ENCODE measurements at places on chromosomes 6 and 20.
A peak's percentile ranks its signal among the peaks of the same experiment; 100 is the strongest.

DNA sequence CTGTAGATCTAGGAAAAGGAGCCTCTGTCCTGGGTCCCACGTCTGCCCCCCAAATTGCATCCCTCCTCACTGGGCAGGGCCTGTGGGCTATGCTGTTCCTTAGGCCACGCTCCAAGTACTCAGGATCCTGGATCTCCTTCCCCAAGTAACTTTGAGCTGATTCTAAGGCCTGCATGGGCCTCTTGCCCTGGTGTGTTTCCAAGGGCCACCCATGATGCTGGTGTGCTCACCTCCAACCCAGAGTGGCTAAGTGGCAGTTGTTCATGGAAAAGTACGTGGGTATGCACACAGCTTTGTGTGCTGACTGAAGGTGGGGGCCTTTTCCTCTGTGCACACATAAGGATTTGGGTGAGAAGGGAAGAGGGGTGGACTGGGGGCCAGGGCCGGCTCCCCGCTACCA lies 5.3 kb downstream of the GMPR start:
- no peak for DNase-seq

DNA sequence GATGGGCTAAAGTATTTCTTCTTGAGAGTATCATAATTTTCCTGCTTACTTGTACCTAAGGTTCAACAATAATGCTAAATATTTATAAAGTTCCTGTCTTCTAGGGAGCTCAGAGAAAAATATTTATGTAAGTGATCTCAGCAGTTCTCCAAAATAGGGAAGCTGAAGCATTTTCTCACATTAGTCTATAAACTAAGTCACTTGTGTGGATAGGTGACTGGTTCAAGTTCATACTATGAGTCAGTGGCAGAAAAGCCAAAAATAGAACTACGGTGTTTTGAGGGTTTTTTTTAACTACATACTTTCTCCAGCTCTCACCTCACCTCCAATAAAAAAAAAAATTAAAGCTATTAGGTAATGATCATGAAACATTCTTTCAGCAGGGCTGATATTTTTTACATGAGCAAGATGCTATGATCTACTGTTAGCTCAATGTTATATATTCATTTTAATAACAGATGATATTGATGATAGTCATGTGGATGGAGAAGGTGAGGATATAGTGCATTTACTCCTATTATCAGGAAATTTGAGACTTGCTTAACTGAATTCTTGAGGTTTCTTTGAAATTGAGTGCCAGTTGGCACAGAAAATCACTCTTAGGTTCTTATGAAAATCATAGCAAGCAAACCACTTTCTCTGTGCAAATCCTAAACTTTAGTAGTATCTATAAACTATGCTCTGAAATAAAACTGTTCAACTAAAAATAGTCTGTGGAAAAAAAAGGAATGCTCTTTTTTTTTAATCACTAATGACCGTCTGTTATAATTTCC lies 4.1 kb upstream of the MOXD1 start:
- DNase-seq = no peak

- no peak for DNase-seq
Measured at GRCh38 chr20:22928679-22929078, 106.4 kb upstream of the SSTR4 start.

DNA sequence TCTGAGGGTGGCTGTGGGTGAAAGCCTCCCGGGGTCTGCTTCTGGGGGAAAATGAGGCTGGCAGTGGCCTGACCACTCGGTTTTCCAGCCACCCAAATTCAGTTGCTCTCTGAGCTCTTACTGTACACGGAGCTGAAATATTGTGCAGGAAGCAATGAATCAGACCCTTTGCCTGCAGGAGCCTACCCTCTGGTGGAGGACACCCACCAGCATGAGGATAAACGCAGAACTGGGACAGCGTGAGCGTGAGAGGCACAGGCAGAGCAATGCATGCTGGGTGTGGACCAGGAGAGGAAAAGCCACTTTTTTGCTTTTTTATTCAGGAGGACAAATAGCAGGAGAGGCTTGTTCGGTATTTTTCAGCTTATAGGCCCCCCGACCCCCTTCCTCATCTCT lies 298.0 kb downstream of the QKI start:
- no peak for DNase-seq

GRCh38 chr6:37679539-37680476 lies 17.9 kb downstream of the MDGA1 start:
- DNase-seq = no peak

DNA sequence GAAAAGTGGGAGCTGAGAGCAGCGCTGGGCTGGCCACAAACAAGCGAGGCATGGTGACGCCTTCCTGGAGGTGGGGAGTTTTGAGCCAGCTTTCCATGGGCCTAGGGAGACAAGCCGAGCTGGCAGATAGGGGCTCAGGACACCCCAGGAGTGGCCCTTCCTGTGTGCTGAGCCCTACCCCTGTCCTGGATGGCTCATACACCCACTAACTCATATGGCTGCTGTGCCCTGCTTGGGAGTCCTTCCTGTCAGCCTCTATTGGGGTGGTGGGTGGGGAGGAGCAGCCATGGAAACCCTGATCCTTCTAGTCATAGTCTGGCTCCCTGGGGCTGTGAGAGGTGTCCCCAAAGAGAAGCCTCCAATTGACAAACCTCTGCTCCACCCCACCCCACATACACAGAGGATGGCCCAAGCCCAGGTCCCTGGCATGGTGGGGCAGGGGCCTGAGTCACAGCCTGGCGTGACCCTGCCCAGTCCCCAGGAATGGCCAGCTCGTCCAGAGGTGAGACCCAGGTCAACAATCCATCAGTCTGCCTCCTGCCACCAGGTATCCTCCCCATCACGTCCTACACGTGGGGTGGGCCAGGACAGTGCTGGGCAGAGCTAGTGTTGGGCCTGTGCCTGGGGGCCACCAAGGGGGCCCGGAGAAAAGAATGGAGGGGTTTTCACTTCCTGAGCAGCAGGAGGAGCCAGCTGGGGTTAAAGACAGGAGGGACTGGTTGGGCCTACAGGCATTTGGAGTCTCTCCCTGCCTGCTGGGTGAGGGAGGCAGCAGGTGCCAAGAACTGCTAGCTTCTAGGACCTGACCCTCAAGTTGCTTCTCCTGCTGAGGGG lies 52.2 kb downstream of the MRPL14 start:
- DNase-seq = no peak

DNA sequence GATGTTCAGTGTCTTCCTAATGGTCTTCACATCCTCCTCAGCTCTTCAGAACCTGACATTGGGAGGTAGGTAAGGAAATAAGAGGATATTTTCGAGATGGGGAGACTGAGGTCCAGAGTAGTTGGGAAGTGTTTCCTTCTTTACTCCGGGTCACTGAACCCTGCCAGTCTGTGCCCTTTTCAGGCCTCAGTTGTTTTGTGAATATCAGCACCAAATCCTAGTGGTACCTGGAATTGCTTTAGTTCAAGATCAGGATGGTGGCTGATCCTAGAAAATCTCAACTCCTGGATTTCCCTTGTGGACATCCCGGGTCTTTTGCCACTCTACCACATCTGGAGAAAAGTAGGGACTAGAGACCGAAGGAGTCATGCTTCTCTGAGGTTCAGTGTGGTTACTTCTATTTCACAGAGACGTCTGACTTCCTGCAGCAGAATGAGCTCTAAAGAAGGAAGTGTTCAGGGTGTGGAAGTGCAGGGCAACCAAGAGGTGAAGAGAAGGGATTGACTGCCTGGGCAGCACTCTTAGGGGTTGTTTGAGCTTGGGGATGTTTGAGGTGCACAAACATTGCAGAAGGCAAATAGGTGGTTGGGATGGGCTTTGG lies 995 bp downstream of the STK4 start:
- no peak for DNase-seq

GRCh38 chr6:17653198-17653882 lies 53.2 kb downstream of the FAM8A1 start:
- no peak for DNase-seq

DNA sequence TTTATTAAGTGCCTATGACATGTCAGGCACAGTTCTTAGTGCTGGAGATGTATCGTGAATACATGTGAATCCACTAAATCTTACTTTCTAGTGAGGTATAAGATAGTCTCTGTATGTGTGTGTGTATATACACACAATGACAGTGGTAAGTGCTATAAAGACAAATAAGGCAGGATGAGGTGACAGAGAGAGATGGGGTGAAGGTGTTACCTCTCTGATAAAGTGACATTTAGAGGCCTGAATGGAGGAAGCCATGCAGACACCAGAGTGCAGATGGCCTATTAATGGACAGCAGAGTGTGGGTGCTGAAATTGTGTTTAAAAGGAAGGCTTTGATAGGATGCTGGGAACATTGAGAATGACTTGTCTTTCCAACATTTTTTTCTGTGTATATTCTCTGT lies 454.3 kb downstream of the CDC5L start:
- no peak for DNase-seq

- no peak for DNase-seq
Measured at GRCh38 chr20:36113566-36114250, 40.8 kb upstream of the EPB41L1 start.

DNA sequence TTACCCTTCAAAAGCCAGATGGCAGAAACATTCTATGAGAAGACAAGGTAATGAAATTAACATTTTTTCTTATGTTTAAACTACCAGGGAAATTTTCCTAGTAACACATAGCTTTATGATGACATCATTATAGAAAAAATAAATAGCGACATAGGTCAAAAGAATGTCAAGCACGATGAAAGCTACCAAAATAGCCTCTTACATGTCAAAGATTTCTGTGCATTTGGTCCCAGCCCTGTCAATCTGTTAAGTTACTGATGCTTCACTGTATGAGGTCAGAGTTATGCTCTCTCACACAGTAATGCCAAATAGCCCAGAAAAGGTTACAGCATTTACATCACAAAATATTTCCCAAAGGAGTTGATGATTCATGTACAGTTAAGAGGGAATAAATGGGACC lies 199.8 kb upstream of the DEFB112 start:
- DNase-seq = no peak

- no peak for DNase-seq
Measured at GRCh38 chr6:26187981-26188635, 100.9 kb downstream of the HFE start.

DNA sequence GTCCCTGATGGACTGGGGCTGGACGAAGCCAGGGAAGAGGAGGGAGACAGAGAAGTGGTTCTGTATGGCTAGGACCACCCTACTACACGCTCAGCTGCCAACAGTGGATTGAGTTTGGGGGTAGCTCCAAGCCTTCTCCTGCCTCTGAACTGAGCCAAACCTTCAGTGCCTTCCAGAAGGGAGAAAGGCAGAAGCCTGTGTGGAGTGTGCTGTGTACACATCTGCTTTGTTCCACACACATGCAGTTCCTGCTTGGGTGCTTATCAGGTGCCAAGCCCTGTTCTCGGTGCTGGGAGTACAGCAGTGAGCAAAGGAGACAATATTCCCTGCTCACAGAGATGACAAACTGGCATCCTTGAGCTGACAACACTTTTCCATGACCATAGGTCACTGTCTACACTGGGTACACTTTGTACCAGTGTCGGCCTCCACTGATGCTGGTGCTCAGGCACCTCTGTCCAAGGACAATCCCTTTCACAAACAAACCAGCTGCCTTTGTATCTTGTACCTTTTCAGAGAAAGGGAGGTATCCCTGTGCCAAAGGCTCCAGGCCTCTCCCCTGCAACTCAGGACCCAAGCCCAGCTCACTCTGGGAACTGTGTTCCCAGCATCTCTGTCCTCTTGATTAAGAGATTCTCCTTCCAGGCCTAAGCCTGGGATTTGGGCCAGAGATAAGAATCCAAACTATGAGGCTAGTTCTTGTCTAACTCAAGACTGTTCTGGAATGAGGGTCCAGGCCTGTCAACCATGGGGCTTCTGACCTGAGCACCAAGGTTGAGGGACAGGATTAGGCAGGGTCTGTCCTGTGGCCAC lies 11.3 kb upstream of the RBCK1 start:
- DNase-seq = no peak

DNA sequence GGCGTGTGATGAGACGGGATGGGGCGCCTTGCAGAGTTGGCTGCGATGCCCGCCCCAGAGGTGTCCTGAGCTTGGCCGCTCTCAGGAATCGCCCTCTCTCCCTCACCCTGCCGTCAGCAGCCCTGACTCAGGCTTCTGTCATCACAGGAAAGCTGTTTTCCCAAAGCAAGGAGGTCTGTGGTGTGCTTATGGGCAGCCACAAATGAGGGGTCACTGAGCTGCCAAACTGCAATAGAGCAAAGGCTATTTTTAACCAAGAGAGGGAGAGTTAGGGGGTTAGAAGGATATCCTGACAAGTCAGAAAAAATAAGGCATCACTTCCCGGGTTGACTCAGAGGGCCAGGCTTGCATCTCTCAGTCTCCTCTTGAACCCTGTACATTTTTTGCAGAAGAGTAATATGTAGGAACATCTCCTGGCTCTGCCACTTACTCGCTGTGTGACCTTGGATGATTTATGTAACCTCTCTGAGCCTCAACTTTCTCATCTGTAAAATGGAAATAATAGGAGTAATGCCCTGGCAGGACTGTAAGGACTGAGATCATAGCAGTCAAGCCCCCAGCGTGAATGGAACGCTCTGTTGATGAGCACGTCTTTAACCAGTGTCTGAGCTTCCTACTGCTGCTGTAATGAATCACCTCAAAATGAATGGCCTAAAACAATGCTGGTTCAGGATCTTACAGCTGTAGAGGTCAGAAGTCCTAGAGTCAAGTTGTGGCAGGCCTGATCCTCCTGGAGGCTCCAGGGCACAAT lies 181.9 kb downstream of the NFATC2 start:
- DNase-seq = no peak

GRCh38 chr6:85143676-85144075 lies 306.2 kb upstream of the NT5E start:
- DNase-seq = no peak

GRCh38 chr6:97067045-97067444 lies 142.5 kb downstream of the KLHL32 start:
- peak; percentile 9 for DNase-seq

DNA sequence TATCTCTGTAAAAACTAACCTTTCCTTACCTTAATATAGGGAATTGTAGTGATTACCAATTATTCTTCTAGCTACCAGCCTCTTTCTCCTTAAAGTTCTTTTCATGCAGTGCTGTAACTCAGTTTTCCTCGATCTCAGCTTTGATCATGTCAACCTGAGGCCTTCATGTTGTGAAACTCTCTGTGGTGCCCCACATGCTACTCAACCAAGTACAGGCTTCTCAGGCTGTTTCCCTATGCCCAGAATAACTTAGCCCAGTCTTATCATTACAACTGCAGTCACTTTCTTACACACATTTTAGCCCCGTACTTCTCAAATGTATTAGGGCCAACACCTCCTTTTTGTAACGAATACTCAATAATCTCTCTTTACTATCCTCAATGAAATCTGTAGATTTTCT lies 90.1 kb upstream of the SUPT3H start:
- DNase-seq = no peak

DNA sequence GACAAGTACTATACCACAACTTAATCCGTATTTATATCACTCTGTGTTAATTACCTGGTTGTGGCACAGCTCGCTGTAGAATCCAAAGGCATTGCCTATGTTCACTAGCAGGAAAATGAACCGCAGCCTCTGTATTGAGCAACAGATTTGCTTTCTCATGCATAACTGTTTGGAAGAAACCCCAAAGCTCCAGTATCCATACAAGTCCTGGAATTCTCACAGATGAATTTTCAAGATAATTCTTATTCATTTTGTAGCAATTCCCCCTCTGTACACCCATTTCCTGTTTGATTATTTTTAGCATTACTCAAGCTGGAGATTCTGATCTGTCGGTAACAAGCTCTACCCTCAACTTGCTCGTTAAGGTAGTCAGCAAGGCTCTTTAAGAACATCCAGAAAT lies 63.5 kb downstream of the STMND1 start:
- no peak for DNase-seq

GRCh38 chr6:1479601-1480221 lies 90.3 kb downstream of the FOXF2 start:
- DNase-seq = no peak

Data from neuronal stem cell (in vitro differentiated cells).